Astrocyte (in vitro differentiated cells and primary cell): ENCODE measurements at places on chromosomes 16 and 17.

GRCh38 chr16:56658327-56658875, 642 bp downstream of the MT1F start:
- no peak for DNase-seq

DNA sequence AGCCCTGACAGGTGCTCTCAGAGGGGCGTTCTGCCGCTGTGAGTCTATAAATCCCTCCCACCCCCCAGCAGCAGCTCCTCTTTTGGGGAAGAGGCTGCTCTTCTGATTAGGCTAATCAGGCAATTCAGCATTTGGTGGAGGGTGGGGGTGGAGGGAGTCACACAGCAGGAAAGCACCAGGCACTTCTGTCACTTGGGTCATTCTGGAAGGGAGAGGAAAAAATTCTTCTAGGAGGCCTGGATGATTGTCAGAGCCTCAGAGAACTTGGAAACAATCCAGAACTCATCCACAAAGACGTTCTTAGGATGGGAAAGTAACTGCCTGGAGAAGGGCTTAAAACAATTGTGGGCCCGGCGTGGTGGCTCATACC, 7.3 kb upstream of the SSTR2 start:
- no peak for DNase-seq

DNA sequence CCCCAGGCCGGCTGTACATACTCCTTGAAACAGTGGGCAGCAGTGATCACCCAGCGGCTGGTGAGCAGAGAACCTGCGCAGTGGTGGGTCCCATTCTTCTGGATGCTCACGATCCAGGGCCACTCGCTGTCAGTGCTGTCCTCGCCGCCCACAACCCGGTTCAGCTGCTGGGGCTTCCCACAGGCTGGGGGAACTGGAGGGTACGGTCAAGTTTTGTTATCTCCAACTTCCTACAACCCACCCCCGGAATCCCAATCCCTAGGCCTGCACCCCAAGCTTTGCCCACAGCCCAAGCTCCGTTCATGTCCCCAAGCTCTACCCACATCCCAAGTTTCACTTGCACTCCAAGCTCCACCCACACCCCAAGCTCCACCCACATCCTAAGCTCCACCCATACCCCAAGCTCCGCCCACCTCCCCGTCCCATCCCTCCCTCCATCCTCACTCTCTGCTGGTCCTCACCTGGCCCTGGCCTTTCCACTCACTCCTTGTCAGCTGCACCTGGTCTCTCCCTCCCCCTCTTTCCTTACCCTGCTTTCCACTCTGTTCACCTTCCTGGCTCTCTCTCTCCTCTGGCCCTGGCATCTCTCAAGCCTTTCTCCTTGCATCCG, 1.8 kb downstream of the PRSS22 start:
- DNase-seq, result no peak

DNA sequence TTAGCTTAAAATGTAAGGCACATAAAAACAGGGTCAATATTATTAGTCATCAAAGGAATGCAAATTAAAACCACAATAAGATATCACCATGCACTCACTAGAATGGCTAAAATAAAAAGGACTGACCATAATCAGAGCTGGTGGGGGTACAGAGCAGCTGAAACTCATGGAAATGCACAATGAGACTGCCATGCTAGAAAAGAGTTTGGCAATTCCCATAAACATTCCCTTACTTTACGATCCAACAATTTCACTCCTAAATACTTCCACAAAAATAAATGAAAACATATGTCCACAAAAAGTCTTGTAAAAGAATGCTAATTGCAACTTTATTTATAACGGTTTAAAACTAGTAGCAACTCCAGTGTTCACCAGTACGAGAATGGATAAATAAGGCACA, 36.1 kb upstream of the ERCC4 start:
- peak; percentile 3 for DNase-seq

- DNase-seq, result peak; percentile 20
Measured at GRCh38 chr16:85086347-85087291, 25.7 kb downstream of the CIBAR2 start.

GRCh38 chr17:54749157-54749556, 151.5 kb upstream of the TOM1L1 start:
- DNase-seq, result no peak

DNA sequence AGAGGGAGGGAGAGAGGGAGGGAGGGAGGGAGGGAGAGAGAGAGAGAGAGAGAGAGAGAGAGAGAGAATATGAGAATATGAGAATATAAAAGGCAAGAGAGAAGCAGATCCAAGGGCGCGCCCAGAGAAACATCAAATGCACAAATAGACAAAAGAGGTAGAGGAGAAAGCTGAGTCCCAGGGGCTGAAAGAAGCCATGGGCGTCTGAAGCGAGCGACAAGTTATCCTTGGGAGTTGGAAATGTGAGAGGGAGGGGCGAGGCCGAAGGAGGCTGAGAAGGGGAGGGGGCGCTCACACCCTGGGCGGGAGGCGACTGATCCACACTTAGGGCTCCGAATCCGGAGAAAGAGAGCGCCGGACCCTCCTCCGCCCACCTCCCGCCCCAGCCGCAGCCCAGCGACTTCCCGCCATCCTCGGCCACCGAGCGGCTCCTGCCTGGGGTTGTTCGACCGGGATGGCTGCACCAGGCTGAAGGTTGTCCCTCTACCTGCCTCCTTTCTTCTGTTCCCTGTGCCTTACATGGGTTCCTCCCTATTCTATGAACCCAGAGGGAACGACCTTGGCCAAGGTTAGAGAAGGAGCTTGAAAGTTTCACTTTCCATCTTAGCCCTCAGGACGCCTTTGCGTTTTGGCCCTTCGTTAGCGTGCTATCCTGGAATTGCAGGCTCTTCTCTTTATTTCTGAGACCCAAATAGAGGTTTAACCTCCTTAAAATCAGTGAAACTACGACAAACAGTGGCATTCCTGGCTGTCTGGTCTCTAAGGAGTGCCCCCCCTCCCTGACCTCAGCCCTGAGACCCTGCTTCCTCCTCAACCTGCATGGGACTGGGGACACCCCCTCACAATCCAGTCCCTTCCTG, 21.2 kb upstream of the HOXB9 start:
- no peak for DNase-seq

GRCh38 chr17:60107526-60108257, 29.0 kb upstream of the HEATR6 start:
- no peak for DNase-seq

GRCh38 chr17:54901230-54901822, 674 bp downstream of the TOM1L1 start:
- peak; percentile 17 for DNase-seq

DNA sequence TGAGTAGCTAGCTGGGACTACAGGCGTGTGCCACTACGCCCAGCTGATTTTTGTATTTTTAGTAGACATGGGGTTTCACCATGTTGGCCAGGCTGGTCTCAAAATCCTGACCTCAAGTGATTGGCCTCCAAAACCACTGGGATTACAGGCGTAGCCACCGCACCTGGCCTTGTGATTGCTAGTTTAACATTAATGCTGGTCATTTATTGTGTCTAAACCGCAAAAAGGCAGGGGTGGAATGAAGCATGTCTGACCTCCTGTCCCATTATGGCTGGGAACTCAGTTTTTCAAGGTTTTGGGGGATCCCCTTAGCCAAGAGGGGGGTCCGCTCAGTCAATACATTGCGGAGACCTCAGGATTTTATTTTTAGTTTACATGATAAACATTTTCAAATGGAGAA, 10.7 kb upstream of the CNGB1 start:
- DNase-seq, result no peak

- no peak for DNase-seq
Measured at GRCh38 chr16:2819179-2819938, 2.3 kb downstream of the PRSS21 start.

GRCh38 chr16:54655121-54655590, 275.5 kb upstream of the IRX5 start:
- peak; percentile 40 for DNase-seq

GRCh38 chr16:65154321-65154720, 32.5 kb upstream of the CDH11 start:
- peak; percentile 11 for DNase-seq

GRCh38 chr17:28623696-28624095, 9.7 kb upstream of the RSKR start:
- no peak for DNase-seq

DNA sequence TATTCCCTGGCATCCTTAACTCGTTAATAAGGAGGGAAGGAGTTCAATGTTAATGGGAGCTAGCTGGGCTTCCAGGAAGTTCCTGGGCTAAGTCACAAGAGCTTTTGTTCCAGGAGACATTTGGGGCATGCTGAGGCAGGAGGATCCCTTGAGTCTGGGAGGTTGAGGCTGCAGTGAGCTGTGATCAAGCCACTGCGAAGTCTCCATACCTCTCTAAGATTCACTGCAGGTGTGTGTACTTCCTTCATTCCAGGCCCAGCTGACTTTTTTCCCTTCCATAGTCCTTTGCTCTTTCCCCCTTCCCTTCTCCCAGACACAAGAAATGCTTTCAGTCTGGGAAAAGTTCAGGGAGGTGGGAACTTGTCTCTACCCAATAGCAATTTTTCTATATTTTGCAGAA, 489.8 kb downstream of the NPIPA7 start:
- DNase-seq, result no peak

GRCh38 chr17:77756846-77757560, 201.5 kb upstream of the TNRC6C start:
- no peak for DNase-seq

DNA sequence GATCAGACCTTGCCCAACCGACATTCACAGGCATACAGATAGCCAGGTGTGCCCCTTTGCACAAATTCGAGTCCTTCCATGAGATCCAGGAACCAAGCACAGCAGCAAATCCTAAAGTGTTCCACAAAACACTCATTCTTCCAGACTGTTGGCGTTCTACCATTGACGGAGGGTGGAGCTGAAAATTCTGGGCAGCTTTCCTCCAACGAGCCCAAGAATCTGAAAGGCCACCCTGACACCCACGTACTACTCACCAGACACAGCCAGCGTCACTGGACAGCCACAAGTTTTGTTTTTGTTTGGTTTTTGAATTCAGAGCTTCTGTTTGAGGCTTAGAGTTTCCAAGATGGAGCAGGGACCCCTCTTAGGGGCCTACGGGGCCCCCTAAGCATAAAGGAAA, 83.8 kb downstream of the PMP22 start:
- DNase-seq, result no peak

- DNase-seq, result no peak
Measured at GRCh38 chr17:34721326-34721725, 141.9 kb downstream of the TMEM132E start.

DNA sequence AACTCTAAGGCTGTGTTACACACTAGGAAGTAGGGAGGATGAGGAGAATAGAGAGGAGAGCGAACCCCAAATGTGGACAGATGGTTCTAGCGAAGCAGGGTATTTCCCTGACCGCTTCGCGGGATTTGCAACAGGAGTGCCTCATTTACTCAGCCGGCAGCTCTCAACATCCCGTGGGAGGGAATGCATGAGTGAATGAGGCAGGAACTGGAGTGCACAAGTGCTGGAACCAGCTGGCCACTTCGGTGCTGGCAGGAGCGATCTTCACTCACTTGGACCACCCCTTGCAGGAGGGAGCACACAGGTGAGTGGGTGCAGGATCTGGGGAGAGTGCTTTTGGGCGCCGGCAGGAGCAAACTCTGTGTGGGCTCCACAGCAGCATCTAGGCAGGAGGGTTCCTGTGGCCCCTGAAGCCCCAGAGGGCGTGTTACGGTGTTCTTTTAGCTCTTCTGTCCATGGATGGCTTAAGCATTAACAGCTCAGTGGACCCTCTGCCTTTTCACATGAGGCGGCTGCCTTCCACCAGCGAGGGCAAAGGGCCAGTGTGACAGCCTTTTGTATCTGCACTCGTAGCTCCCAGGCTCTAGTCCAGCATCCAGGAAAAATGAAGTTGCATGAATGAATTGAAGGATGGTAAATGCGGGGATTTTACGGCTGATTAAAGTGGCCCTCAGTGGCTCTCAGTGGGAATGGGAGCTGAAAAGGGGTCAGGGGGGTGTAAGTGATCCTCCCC, 17.4 kb upstream of the ZNHIT3 start:
- DNase-seq, result no peak

DNA sequence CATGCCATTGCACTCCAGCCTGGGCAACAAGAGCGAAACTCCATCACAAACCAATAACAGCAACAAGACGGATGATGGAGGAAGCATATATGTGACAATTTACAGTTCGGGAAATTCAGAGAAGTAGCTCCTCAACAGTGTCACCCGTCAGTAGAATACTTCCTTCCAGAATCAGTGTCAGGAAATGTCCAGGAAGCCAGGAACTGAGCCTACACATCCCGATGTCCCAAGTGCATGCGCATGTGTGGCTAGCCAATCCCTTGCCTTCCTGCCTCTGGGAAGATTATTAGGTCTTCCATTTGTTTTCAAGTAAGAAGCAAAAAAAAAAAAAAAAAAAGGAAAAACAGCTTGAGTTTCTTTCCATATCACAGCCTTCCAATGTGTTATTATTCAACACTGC, 1.4 kb upstream of the PITPNC1 start:
- no peak for DNase-seq

DNA sequence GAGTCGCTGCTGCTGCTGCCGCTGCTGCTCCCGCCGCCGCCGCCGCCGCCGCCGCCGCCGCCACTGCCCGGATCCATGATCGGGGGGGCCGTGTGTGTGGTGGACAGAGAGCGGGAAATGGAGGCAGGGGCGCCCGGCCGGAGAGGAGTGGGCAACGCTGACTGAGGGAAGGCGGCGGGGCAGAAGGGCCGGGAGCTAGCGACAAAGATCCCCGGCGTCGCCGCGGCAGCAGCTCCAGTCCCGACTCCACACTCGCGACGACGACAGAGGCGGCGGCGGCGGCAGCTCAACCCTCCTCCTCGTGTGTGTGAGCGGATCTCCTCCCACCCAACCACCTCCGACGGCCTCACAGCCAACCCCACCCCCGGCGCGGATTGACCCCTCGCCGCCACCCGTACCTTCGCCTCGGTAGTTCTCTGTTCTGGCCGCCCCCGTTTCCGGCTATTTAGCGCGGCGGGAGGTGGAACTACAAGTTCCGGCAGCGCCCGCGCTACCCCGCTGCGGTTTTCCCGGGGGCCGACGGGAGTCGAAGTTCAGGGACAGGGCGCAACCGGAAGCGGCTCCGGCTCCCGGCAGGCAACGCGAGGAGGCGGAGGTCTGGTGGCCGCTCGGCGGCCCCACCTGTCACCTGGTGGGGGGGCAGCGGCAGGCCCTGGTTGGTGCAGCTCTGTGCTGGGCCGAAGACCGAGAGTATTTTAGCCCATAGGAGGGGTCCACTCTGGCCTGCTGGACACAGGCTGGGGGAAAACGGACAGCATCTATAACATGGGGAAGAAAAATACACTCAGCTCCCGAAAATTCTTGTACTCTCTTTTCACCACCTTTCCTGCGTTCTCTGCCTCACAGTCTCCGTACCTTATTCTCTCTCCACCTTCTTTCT, at the start of gene GSPT1:
GSPT1 (minus strand) TSS at position 313 of the 880 bp plus-strand sequence; CDS start at position 77, 236 bp downstream.
- peak; percentile 95 for DNase-seq

GRCh38 chr16:86772671-86773353, 194.5 kb downstream of the FOXL1 start:
- DNase-seq, result peak; percentile 95
